ENCODE measurements at places on chromosomes 2 and 18. TPM values are rescaled to one million over a fixed set of nuclear protein-coding genes. Genes with fewer than 3 reads are reported as not detected.

DNA sequence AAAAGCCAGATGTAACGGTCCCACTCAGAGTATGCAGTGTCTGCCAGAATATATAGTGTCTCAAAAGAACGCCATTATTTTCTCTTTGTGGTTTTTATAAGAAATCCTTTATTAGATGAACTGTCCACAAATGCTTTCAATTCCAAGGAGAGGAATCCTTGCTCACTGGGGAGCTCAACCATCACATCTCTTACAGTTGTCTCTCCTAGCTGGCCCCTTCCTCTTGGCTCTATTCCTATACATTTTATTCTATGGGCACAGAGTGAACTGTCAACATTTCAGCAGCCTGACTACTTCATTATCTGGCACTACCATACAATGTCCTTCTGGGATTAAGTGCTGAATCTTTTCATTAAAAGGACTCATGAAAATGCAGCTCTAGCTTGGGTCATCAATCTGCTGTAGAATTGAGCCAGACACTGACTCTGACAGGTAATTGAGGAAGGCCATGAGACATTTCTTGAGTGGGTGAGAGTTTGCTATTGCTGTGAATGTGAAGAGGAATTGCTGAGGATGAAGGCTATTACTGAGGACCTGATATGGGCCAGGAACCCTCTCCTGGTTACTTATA lies 96.5 kb upstream of the THOC1 start:
- no peak for DNase-seq

- DNase-seq, result no peak
These were observed 44.9 kb upstream of the ALK start for GRCh38 chr2:29966266-29966665.

The FBXO15 gene
- 0.71 TPM for total RNA-seq

DNA sequence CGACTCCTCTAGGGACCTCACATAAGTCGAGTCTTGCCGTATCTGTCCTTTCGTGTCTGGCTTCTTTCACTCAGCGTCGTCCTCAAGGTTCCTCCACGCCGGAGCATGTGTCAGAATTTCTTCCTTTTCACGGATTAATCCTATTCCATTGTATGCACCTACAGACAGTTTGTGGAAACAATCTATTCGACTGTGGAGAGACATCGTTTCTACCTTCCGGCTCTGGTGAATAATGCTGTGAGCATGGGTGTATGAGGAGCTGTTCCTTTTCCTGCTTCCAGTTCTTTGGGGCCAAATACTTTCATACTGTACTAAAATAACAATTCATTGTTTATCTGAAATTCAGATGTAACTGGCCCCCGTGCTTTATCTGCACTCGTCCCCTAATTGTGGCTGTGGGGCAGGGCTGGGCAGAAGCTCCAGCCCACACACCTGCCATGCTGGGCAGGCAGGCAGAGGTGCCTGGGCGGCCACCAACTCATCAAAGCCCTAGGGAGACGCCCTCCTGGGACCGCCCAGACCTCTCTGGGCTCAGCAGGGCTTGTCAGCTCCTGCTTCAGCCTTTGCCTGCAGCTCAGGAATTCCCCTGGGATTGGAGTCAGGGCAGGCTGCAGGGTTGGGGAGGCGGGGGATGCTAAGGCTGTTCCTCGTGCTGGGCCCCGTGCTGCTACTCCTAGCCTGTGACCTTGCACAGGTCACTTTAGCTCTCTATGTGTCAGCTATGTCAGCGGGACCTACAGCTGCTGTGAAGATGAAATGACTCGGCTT lies 14.5 kb downstream of the GPC1 start:
- DNase-seq, result no peak

DNA sequence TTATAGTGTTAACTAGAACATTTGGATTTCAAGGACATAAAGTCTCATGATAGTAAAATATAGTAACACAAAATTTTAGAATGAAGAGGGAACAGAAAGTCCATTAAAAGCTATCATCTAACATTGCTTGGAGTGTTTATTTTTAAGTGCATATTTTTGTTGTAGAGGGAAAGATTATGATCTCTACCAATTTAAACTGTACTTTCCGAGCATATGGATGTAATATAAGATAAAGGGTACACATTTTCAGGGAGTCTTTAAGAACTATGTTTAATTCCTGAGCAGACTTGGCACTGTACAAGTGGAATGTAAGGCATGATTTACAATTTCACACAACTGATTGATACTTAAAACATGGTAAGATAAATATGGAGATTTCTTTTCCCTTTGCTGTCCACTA lies 34.2 kb upstream of the ZNF804A start:
- DNase-seq, result no peak

The DUSP19 gene
- total RNA-seq, result 2.4 TPM

The SH2D6 gene
- not detected for total RNA-seq

All from M059J (cell line).